ENCODE measurements at places on chromosomes 3 and 15.

GRCh38 chr15:45168751-45169551 is 18.8 kb downstream of the SHF start:
- DNase-seq = no peak

DNA sequence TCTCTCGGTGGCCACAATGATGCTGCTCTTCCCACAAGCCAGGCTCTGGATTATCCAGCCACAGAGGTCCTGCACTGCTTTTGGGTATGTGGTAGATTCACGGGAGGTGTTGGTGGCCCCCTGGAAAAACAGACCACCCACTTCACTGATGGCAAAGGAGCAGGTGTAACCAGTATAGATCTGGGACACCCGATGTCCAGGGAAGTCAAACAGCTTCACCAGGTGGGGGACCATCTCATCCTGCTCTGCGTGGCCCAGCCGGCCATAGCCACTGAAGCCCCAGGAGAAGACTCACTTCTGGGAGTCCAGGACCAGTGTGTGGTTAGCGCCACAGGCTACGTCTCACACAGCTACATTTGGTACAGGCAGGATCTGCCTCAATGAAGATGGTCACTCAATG is 62.6 kb downstream of the CHCHD6 start:
- DNase-seq = no peak

DNA sequence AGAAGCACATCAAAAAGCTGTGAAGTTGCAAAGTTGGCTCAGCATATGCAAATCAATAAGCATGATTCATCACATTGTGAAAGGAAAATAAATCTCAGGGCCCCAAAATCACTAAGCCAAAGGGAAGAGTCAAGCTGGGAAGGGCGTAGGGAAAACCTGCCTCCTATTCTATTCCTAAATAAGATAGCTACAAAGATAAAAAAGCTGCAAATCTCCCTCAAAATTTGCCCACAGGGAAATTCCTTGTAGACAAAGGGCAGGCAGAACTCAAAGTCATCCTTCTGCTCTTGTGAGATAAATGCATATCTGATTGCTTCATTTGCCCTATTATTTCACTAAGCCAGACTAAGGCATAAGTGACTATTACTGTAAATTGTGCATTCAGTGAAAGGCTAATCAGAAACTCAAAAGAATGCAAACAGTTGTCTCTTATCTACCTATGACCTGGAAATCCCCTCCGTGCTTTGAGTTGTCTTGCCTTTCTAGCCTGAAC is 30.5 kb upstream of the CCNL1 start:
- DNase-seq = no peak

- DNase-seq = no peak
These were observed 23.7 kb downstream of the CYP11A1 start for GRCh38 chr15:74343797-74344127.

- DNase-seq = no peak
These were observed 1.5 kb downstream of the PTPN9 start for GRCh38 chr15:75577401-75578172.

- no peak for DNase-seq
These were observed 117.9 kb upstream of the CFAP20DC start for GRCh38 chr3:59167756-59168155.

DNA sequence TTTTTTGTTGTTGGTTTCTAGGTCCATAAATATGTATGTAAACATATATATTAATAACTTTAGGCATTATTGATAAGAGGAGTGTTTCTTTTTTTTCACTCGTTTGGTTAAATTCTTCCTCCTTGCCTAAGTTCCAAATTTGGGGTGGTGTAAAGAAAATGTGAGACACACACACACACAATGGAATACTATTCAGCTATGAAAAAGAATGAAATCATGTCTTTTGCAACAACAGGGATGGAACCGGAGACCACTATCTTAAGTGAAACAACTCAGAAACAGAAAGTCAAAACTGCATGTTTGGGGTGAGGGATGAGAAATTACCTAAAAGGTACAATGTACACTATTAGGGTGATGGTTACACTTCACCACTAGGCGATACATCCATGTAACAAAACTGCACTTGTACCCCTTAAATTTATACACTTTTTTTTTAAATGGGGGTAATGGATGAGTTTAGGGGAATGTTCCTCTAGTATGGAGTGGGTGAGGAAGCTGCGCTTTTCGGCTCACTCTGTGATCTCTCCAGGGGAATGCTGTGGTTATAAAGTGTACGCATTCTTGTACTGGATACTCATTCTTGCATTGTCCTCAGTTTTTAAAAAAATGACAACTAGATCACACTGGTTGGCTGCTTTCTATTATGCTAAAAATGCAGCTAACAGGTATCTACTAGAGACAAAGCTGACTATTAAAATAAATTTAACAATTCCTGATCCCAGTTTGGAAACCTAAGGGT is 50.8 kb upstream of the PPARG start:
- no peak for DNase-seq

GRCh38 chr3:102329066-102329465 is 105.7 kb upstream of the ZPLD1 start:
- DNase-seq = no peak

DNA sequence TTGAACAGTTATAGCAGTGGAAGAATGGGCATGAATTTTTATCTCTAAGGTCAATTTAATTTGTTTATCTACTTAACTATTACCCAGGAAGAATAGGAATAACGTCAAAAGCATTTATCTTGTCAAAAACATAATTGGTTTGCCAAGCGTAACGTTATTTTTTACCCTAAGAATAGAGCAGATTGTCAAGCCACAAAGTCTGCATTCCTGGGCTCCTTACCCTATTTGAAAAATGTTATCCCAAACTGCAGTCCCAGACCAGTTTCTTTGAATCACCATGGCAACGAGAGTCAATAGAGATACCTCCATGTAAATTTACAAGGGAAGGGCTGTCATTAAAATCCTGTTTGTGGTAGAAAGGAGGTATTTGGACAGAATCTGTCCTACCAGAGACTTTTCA is 61.1 kb downstream of the CPNE4 start:
- no peak for DNase-seq

- no peak for DNase-seq
These were observed 84.9 kb downstream of the TIGIT start for GRCh38 chr3:114378760-114379159.

DNA sequence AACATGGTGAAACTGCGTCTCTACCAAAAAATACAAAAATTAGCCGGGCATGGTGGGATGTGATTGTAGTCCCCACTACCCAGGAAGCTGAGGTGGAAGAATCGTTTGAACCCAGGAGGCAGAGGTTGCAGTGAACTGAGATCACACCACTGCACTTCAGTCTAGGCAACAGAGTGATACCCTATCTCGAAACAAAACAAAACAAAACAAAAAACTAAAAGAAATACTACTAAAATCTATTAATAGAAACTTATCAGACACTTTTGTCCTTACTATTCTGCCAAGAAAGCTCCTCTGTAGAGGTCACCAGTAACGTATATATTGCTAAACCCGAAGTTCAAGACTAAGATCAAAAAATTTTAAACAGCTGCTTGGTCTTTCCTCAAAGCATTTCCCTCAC is 67.1 kb downstream of the SMARCC1 start:
- DNase-seq = no peak

DNA sequence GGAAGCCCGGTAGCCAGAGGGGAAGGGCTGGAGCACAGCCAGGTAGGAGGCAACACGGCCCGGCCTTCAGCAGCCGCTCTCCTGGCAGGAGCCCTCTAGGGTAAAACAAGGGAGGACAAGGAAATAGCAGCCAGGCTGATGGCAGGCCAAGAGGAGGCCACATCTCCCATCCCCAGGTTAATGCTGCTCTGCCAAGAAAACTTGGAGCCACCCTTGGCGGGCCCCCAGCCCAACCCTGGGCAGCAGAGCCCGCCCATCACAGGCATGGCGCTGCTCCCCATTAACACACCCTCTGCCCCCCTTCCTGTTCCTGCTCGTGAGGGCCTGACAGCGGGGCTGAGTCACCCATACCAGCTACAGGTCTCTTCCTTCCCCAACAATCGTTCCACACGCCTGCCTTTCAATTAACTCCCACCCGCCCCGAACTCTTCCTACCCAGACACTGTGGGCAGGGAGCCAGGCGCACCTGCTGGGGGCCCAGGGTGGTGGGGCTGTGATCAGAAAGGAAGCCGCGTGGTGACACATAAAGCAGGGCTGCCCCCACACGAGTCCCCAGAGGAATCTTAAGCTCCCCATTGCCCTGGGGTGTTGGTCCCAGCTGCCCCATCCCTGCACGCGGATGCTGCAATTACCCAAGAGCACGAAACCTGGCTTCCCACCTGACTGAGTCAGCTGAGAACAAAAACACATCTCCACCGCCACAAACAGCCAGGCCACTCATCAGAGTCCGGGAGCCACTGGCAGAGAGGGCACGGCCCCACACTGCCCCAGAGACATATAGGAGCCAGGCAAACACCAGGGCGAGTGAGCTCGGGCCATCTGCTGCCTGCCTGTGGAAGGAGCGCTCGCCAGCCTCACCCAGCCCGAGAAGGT is at the start of gene C15orf62:
C15orf62 (plus strand) TSS at position 707 of the 873 bp plus-strand sequence. CDS start 516 bp downstream, outside the sequence.
- peak; percentile 83 for DNase-seq

- peak; percentile 42 for DNase-seq
These were observed 111.0 kb upstream of the KLF13 start for GRCh38 chr15:31215490-31216214.

GRCh38 chr15:101152914-101153313 is 98.9 kb downstream of the CHSY1 start:
- DNase-seq = no peak

- no peak for DNase-seq
These were observed 133.6 kb downstream of the CLSTN2 start for GRCh38 chr3:140068494-140069017.

GRCh38 chr15:65004993-65005392 is 15.3 kb upstream of the SPG21 start:
- DNase-seq = no peak

DNA sequence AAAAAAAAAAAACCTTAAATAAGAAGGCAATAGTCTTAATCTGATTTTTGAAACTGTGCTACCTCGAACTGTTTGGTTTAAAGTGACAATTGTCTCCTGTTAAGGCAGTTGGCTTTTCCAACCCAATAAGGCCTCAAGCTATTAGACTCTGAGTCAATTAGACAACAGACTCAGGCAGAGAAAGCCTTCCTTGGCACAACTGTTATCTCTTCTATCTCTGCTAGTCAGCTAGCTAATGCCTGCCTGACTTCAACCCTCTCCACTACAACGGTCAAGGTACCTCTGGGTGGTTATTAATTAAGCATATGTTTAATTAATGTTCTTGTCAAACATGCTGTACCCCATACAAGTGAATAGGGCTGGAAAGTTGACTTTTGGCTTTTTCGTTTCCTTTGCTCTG is 110.2 kb upstream of the NLGN1 start:
- no peak for DNase-seq

DNA sequence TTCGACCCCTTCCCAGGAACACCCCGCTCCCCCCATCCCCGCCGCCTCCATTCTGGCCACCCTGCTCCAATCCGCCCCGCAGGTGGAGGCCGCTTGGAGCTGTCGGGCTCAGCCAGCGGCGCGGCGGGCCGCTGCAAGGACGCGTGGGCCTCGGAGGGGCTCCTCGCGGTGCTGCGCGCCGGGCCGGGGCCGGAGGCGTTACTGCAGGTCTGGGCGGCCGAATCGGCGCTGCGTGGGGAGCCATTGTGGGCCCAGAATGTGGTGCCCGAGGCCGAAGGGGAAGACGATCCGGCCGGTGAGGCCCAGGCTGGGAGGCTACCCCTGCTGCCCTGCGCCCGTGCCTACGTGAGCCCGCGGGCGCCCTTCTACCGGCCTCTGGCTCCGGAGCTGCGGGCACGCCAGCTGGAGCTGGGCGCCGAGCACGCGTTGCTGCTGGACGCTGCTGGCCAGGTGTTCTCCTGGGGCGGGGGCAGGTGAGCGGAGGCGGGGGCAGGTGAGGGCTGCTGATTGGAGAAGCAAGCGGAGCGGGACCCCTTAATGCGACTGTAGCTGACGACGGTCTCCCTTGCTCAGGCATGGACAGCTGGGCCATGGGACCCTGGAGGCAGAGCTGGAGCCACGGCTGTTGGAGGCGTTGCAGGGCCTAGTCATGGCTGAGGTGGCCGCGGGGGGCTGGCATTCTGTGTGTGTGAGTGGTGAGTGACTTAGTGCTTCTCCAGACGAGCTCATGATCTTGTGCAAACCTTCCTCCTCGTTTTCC is 2.5 kb downstream of the RCCD1 start:
- DNase-seq = peak; percentile 35

GRCh38 chr3:42755681-42756578 is 17.1 kb downstream of the CCDC13 start:
- no peak for DNase-seq

- no peak for DNase-seq
These were observed 6.4 kb downstream of the ITGA11 start for GRCh38 chr15:68425428-68426060.

All from T1000 (cell line).